ENCODE measurements at places on chromosomes 11 and 22.

GRCh38 chr22:47010211-47010610 is 247.8 kb downstream of the TBC1D22A start:
- no peak for DNase-seq

GRCh38 chr11:110527146-110527545 is 97.4 kb downstream of the FDX1 start:
- DNase-seq, result no peak

GRCh38 chr11:68924073-68924925 is 20.6 kb downstream of the IGHMBP2 start:
- DNase-seq, result no peak

- peak; percentile 9 for DNase-seq
These were observed 83.6 kb downstream of the ENTHD1 start for GRCh38 chr22:39809772-39810557.

DNA sequence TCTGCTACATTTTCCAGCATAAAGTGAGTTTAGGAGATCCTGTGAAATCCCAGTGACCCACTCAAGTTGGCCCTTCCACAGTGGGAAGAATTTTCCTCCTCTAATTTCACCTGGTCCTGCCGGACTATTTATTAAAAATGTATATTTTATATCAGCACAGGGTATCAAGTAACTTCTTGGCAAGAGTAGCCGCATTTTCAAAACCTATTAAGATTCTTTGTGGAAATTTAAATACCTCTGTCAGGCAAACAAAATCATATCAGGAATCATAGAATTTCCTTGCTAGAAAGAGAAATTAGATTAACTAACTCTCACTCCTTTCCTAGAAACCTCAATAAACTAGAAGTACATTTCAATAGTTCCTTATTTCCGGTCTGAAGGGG is 9.7 kb downstream of the MN1 start:
- no peak for DNase-seq

DNA sequence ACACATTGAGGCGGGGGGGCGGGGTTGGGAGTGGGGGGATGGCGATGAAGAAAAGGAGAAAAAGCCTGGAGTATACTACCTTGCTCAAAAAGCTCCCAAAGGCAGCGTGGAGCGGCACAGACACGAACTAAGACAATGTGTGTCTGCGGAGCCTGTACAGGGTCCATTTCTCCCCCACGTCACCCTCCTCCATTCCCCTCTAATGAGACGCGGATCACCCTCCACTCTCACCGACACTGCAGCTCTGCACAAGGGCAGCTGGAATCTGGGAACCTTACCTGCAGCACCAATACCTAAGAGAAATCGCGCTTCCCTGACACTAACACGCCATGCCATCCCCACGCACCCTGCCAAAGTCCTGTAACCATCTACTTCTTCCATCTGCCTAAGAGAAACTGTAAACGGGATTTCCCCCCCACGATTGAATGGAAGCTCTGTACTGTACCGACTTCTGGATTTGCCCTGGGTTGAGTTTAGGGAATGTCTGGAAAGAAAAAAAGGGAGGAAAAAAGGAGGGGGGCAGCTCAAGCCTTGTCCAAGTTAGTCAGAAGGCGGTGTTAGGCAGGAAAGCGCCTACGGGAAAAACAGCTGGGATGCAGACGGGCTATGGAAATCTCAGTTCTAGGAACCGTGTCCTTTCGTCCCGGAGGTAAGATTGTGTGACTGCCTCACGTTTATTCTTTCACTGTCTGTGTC is 125.7 kb upstream of the C11orf58 start:
- no peak for DNase-seq

- DNase-seq, result no peak
These were observed 333.1 kb downstream of the BRD1 start for GRCh38 chr22:49494555-49494954.

All from GM12865 (cell line).